ENCODE measurements at places on chromosomes 6 and 20.

DNA sequence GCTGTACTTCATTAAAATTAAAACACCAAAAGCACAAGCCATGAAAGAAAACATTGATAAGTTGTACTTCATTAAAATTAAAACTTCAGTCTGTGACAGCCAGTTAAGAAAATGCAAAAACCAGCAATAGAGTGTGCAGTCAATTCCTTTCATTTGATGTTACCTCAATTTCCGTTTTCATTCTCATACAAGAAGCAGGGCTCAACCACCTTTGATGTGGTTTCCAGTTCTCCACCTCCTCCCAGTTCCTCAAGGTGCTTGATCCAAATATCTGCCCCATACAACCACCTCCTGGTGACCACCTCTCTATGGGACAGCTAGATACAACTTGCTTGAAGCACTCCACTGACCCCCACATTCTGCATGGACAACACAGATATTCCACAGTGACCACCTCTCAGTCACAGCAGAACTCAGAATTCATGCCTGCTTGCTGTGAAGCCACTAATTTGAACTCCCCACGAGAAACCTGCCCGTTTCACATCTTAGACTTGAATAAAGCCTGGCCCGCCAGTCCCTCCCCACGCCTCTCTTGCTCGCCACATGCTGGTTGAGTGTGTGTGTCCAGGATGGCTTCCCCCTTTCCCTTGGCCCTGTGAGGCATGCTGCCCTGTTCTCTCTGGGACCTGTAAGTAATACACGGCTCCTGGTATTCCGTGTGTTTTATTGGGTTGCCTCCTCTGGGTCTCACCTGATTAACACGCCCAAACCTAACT lies 66.1 kb downstream of the FAM50B start:
- no peak for DNase-seq

- no peak for DNase-seq
Measured at GRCh38 chr6:583635-584034, 73.3 kb downstream of the HUS1B start.

GRCh38 chr6:145789443-145789842 lies 25.2 kb downstream of the FBXO30 start:
- no peak for DNase-seq

- peak; percentile 86 for DNase-seq
Measured at GRCh38 chr20:37406010-37406998, 60.4 kb downstream of the SRC start.

GRCh38 chr20:63070301-63070625 lies 63.5 kb upstream of the BHLHE23 start:
- no peak for DNase-seq

DNA sequence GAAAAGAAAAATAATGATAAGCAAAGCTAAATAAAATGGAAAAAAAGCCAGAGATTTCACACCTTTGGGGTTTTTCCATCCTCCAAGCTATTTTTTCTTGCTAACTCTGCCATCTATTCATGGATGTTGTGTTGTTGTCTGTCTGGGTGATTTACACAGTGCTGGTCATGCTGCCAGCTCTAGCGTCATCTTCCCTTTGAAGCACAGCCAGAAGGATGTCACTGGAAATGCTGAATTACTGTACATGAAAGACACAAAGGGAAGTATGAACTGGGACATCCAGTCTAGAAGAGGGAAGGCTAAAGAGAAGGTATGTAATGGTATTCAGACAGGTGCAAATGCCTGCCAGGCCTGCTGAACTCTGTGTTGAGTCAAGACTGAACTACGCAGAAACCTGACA lies 241.9 kb upstream of the STXBP5 start:
- DNase-seq, result no peak

DNA sequence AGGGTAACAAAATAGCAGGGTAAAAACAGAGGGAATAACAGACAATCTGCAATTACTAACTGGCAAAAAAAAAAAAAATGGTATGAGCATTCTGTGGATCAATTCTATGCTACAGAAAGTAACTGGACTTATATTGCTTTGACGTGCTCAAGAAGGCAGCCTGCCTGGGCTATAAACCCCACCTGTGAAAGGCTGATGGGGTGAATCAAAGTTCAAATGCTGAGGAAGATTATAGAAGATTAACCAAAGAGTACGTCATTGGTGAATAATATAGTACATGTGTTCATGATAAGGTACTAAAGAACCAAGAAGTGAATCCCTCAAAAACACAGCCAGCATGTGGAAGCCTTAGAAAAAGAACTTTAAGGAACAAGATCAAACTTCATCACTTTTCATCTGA lies 441.9 kb upstream of the PTCHD4 start:
- no peak for DNase-seq

- DNase-seq, result no peak
Measured at GRCh38 chr6:36149476-36149875, 19.2 kb downstream of the MAPK13 start.

DNA sequence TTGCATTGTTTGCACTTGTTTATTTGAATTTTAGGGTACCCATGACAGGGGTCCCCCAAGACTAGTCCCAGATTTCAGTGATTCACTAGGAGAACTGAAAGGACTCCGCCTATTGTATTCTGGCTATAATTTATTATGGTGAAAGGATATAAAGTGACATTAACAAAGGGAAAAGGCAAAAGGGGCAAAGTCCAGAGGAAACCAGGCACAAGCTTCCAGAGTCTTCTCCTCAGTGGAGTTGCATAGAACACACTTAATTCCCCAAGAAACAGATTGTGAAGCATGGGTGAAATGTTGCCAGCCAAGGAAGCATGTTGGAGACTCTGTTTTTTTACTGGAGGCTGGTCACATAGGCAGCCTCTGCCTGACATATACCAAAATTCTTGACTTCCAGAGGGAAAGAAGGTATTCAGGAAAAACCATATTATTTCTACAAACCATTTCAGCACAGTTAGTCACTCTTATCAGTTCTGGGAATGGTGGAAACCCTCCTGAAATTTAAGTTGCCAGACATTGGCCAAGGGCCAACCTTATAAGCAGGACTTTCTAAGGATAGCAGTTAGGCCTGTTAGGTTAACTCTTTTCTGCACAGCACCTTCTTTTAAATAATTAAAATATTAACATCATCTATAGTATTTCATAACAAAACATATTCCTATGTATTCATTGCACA lies 71.8 kb downstream of the FIG4 start:
- no peak for DNase-seq

DNA sequence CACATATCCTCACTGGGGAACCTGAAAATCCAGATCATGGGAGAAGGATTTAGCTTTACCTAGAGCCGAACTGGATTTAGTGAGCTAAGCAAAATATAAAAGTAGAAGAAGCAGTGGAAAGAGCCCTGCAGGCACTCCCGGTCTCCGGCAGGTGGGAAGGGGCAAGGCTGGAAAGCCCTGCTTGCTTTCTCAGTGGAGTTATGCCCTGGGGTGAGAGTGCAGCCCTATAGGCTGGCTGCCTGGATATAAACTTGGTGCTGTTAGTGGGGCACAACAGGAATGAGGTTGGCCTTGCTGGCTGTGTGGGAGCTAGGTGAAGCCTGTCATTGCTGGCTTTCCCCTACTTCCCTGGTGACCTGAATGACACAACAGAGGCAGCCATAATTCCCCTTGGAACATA lies 122.0 kb downstream of the CDK19 start:
- DNase-seq, result no peak

DNA sequence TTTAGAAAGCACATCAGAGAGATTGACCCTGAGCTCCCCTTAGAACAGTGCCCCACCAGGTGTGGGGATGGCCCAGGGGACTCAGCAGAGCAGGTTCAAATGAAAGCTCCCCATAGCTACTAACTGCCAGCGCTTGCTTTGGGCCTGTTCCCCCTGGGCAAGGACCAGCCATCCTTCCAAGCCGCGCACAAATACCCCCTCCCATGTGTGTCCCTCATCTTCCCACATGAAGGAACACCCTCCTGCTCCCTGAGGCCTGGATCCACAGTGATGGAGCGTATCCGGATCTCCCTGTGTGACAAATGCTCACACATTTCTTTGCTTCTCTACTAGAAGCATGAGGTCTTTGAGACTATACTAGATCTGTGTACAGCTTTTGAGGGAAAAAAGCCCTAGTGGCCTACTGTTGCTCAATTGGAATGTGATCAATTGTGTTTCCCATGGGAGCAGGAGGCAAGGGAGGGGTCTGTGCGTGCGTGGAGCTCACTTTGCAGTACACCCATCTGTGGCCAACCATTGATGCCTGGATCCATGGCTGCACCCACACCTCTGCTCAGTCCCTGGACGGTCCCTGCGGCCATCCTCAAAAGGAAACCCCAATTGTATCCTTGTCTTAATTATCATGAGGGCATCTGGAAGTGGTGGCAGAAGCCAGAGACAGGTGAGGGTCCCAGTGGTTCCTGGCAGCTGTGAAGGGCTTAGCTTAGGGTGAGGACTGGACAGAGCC lies 1.4 kb upstream of the RAET1G start:
- no peak for DNase-seq

GRCh38 chr6:12012038-12012557 lies at the start of gene HIVEP1:
Gene HIVEP1, plus strand, starts transcription at chr6:12012312. Its CDS starts 3,317 bp downstream, at chr6:12015629.
- peak; percentile 46 for DNase-seq

DNA sequence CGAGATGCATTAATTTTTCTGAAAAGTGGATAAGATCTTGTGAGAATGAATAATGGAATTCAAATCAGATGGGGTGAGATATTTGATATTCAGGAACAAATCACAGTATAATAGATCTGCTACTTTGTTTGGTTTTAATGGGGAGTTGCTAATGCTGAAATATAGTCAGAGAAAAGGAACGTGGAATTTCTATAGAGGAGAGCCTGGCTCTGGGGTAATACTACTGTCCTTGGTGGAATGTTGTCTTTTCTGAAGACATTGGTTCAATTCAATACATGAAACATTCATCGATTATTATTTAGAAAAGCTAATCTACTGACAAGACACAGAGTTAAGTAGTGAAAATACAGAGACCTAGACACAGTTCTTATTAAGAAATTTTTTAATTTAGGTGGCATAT lies 108.6 kb downstream of the ESR1 start:
- no peak for DNase-seq

- DNase-seq, result no peak
Measured at GRCh38 chr6:51812231-51812630, 275.2 kb downstream of the PKHD1 start.

- no peak for DNase-seq
Measured at GRCh38 chr6:157281570-157281969, 41.7 kb downstream of the TMEM242 start.

GRCh38 chr20:60013296-60014139 lies 55.3 kb downstream of the CDH26 start:
- no peak for DNase-seq

- no peak for DNase-seq
Measured at GRCh38 chr20:17014756-17015366, 212.0 kb upstream of the PCSK2 start.

DNA sequence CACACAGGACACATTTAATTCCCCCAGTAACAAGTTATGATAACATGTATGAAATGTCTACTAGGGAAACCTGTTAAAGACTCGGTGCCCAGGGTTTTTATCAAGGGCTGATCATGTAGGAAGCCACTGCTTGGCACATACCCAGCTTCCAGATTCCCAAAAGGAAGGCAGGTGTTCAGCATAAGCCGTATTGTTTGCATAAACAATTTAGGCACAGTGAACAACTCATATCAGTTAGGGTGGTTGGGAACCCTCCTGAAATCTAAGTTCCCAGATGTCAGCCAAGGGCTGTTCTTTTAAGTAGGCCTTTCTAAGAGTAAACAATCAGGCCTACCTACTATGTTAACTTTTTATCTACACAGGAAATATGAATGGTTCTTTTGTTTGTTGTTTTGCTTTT lies 74.1 kb downstream of the ASXL1 start:
- DNase-seq, result no peak

- DNase-seq, result no peak
Measured at GRCh38 chr6:7897461-7898192, 13.0 kb downstream of the TXNDC5 start.

DNA sequence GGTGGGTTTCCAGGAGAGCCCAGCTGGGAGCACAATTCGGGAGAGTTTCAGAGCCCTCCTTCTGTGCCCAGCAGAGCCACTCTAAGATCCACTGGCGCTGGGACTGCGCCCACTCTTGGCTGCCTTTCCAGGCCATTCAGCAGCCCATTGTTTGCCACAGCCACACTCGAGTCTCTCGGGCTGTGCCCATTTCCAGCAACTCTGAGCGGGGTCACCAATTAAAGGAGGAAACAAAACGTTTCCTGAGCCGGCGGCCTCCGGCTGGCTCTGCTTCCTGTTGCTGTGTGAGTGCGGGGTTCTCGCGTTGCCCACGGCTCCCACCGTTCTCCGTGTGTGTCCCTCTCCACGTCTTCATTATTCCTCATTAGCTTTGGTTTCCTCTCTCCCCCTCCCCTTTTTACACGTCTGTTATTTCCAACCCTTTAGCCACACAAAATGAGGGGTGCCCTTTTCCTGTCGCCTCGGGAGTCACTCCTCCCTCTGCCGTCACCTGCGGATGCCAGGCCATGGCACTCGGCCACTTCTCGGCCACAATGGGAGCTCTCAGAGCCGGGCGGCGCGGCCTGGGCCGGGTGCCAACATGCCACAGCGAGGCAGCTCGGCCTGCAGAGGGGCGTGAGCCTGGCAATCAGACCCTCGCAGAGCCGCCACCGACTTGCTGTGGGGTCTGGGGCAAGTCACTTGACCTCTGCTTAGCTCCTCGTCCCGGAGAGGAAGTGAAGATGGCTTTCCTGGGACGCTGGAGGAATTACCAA lies 94.3 kb upstream of the NKX2-2 start:
- DNase-seq, result peak; percentile 54

DNA sequence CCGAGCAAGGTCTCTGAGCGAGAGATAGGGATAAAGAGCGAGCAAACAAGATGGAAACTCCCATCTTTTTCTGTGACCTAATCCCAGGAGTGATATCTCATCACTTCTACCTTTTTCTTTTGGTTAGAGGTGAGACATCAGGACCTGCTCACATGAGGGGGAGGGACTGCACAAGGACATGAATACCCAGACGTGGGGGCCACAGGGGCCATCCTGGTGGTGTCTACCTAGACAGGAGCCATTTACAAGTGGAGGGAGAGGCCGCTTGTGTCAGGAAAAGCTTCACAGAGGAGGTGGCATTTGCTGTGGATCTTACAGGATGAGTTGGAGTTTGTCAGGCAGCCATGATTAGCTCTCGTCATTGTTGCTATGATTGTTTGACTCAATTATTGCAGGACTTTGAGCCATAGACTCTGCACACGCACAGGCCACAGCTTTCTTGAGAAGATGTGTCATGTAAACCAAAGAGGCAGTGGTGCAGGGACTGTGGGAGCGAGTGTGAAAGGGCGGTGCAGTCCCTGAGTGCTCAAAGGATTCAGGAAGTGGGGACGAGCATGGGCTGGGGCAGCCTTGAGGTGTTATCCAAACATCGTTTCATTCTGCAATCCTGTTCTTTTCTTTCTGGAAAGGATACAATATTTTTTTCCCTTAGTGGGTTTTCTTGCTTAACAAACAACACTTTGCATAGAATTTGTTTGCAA lies 7.7 kb downstream of the NPEPL1 start:
- no peak for DNase-seq

GRCh38 chr6:153624528-153624927 lies 414.5 kb upstream of the OPRM1 start:
- no peak for DNase-seq

Measured in T47D (cell line).